Heart left ventricle (tissue), 16 donors: ENCODE measurements at places on chromosomes 3 and 15. TPM values are rescaled to one million over a fixed set of nuclear protein-coding genes. Genes with fewer than 3 reads are reported as not detected.
A peak's percentile ranks its signal among the peaks of the same experiment; 100 is the strongest.

GRCh38 chr3:19263606-19264005 is 115.3 kb downstream of the KCNH8 start:
- H3K27me3 ChIP-seq = no peaks in the 10 kb centered on the region
- no peak overlapping the region for H3K4me3 ChIP-seq
- no peak for DNase-seq
- no peaks in the 10 kb centered on the region for H3K4me1 ChIP-seq
- H3K27ac ChIP-seq = no peak overlapping the region
- no peaks in the 10 kb centered on the region for H3K36me3 ChIP-seq

- H3K4me1 ChIP-seq = no peaks in the 10 kb centered on the region
- no peak for DNase-seq
- no peaks in the 10 kb centered on the region for H3K36me3 ChIP-seq
These were observed 5.0 kb upstream of the PRRT3 start for GRCh38 chr3:9957214-9957613.

- no peaks in the 10 kb centered on the region for H3K36me3 ChIP-seq
- no peaks in the 10 kb centered on the region for H3K4me1 ChIP-seq
- DNase-seq = peak; percentile 39
- H3K4me3 ChIP-seq = no peak overlapping the region
- H3K27me3 ChIP-seq = no peaks in the 10 kb centered on the region
These were observed 63.7 kb downstream of the WHAMM start for GRCh38 chr15:82873000-82873680.

GRCh38 chr3:18679238-18679637 is 254.1 kb upstream of the SATB1 start:
- no peak overlapping the region for H3K4me3 ChIP-seq
- H3K4me1 ChIP-seq = no peaks in the 10 kb centered on the region
- DNase-seq = no peak
- no peaks in the 10 kb centered on the region for H3K27me3 ChIP-seq
- H3K36me3 ChIP-seq = no peaks in the 10 kb centered on the region
- H3K27ac ChIP-seq = no peak overlapping the region

DNA sequence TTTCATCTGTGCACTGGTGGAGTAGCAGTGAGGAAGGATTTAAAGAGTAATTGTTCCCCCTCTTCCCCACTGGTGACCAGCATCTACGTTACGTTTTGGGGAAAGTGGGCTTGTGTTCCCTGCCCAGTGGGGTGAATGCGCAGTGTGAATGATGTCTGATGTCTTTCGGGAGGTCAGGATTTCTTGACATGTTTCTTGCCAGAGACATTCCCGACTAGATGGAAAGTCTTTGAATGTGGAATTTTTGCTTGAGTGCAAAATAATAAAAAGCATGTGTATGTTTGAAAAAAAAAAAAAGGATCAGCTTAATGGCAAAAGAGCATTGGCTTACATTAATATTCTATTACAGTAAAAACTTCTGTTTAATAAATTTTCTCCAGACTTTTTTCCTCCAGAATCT is 632.2 kb downstream of the FOXP1 start:
- no peak for DNase-seq
- H3K27ac ChIP-seq = no peak overlapping the region
- no peaks in the 10 kb centered on the region for H3K36me3 ChIP-seq
- no peaks in the 10 kb centered on the region for H3K4me1 ChIP-seq
- H3K4me3 ChIP-seq = no peak overlapping the region

DNA sequence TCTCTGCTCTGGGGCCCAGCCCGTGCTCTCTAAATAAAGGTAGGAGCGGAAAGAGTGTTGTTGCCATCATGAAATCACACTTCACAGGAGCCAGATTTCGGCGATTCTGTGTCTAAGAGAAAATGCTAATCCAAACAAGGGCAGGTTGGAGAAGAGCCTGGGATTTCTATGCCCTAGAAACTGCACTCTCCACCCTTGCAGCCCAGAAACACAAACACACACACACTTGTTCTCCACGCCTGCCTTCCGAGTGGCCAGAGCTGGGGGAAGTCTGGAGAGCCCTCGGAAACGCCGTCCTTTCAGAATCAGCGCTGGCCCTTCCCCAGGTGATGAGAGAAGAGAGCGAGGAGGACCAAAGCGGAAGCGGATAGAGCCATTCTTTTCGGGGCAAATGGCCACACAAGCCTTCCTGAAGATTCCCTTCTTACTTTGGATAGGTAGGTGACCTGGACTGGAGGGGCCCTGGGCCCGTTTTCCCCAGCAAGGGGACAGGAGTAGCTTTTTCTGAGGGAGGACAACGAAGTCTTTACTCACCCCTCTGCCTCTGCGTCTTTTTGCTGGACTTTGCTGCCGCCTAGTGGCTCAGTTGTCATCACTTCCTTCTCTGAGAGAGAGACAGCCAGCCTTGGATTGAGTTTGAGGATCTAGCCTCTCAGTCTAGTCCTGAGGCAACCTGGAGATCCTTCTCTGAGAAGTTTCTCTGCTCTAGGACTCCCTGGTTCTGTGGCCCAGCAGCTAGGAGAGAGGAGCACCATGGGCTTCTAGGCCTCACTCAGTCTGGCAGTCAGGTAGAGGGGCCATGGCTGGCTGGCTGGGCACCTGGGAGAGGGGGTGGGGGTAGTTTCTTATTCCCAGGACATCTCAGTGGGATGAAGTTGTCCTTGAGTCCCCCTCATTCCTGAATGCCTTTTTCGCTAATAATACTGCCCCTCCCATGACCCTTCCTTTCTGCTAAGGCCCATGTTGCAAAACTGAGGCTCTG is 37.7 kb downstream of the SENP8 start:
- no peaks in the 10 kb centered on the region for H3K4me1 ChIP-seq
- no peaks in the 10 kb centered on the region for H3K27me3 ChIP-seq
- no peak overlapping the region for H3K27ac ChIP-seq
- peak overlapping the region; percentile 57 for H3K4me3 ChIP-seq
- peak; percentile 81 for DNase-seq
- no peaks in the 10 kb centered on the region for H3K36me3 ChIP-seq

- peaks cover 38% of the 10 kb centered on the region for H3K4me1 ChIP-seq
- H3K4me3 ChIP-seq = peak overlapping the region; percentile 68
- peaks cover 85% of the 10 kb centered on the region for H3K27me3 ChIP-seq
- H3K27ac ChIP-seq = peak overlapping the region; percentile 53
- H3K36me3 ChIP-seq = no peaks in the 10 kb centered on the region
These were observed 452 bp upstream of the SV2B start for GRCh38 chr15:91099616-91099994.

GRCh38 chr15:64610257-64610919 is 150.0 kb downstream of the ZNF609 start:
- no peak overlapping the region for H3K27ac ChIP-seq
- H3K36me3 ChIP-seq = no peaks in the 10 kb centered on the region
- H3K4me3 ChIP-seq = no peak overlapping the region

- no peaks in the 10 kb centered on the region for H3K36me3 ChIP-seq
- no peaks in the 10 kb centered on the region for H3K27me3 ChIP-seq
- no peak for DNase-seq
- H3K4me3 ChIP-seq = no peak overlapping the region
- no peaks in the 10 kb centered on the region for H3K4me1 ChIP-seq
- no peak overlapping the region for H3K27ac ChIP-seq
These were observed 269.0 kb downstream of the ABHD5 start for GRCh38 chr3:43959498-43960447.

DNA sequence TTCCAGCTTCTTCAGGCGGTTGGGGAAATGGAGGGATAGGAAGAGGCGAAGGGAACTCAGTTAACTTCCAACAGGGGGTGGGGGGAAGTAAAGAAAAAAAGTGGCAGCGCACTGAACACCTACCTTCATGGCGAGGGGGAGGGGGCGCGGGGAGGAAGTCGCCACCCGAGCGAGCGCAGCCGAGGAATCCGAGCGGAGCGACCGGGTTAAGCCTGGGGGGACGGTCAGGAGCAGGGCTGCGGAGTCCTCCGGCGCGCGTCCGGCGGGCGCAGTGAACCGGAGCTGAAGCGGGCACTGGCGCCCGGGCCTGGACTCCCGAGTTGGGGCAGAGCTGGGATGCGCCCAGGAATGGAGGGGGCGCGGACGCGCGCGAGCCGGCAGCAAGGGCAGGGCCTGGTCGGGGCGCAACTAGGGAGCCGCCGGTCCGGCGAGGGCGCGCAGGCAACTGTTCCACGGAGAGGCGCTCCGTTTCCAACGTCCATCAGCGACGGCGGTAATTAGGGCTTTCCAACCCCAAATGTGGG is at the start of gene WNT5A:
WNT5A (minus strand) TSS at position 450 of the 524 bp plus-strand sequence; CDS start at position 129, 321 bp downstream.
- DNase-seq = no peak
- no peak within 1 kb of the TSS for H3K27ac ChIP-seq
- H3K4me1 ChIP-seq = no peaks in the 10 kb centered on the region
- peak within 1 kb of the TSS; percentile 54 for H3K4me3 ChIP-seq
- H3K36me3 ChIP-seq = no peaks in the 10 kb centered on the region

DNA sequence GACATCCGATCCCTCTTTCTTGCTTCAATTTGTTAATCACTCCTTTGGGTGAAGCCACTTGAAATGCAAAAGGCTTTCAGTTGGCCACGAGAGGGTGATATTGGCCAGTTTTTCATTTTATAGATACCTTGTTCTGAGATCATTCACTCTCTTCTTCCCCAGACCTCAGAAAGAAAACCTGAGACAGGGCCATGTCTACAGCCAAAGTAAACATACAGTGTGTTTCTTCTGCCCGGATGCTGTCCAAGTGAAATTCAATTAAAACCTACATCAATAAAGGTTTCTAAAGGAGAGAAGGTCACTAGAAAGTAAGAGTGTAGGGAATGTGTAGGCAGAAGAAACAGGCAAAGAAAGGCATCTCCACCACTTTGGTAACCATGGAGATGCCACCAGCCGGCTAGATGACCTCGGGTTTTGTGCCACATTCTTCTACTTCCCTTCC is 39.5 kb upstream of the FMN1 start:
- H3K27me3 ChIP-seq = peaks cover 7% of the 10 kb centered on the region
- H3K4me3 ChIP-seq = no peak overlapping the region
- H3K4me1 ChIP-seq = no peaks in the 10 kb centered on the region

DNA sequence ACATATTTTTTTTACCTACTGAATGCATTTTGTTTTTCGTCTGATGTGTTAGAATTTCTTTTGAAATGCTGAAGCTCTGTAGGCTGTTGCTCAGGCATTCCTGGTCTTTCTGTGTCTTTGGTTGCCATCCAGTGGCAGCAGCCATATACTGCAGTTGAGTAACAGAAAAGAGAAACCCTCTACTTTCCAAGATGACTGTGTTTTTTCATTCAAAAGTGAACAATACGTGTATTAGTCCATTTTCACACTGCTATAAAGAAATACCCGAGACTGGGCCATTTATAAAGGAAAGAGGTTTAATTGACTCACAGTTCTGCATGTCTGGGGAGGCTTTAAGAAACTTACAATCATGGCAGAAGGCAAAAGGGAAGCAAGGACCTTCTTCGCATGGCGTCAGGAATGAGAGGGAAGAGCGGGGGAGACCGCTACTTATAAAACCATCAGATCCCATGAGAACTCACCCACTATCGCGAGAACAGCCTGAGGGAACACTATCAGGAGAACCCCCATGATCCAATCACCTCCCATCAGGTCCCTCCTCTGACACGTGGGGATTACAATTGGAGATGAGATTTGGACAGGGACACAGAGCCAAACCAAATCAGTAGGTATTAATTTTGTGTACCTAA is 4.7 kb upstream of the GOLGA8B start:
- no peak overlapping the region for H3K4me3 ChIP-seq
- H3K36me3 ChIP-seq = no peaks in the 10 kb centered on the region
- H3K27me3 ChIP-seq = no peaks in the 10 kb centered on the region
- H3K27ac ChIP-seq = no peak overlapping the region
- peaks cover 6% of the 10 kb centered on the region for H3K4me1 ChIP-seq

DNA sequence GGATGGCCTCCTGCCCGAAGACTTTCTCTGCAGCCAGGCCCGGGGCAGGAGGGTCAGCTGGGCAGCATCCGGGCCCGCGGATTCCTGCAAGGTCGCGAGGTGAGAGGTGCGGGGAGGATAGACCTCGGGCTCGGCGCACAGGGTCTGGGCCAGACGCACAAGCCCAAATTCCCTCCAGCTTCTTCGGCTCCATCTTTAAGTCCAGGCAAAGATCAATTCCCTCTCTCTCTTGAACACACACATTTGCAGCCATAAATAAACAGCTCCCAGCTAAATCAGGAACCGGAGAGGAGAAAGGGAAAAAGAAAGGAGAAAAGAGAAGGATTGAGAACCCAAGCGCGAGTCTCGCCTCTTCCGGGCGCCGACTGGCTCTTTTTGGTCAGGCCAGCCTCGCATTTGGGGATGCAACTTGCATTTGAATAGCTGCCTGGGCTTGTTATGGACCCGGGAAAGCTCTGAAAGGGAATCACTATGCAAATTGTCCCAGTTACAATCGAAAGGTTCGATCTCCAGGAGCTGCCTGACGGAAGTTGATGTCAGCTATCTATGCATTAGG is 14.5 kb upstream of the ONECUT1 start:
- H3K36me3 ChIP-seq = no peaks in the 10 kb centered on the region
- no peak overlapping the region for H3K27ac ChIP-seq
- H3K27me3 ChIP-seq = peaks cover 63% of the 10 kb centered on the region

GRCh38 chr3:34396288-34396687 is 597.9 kb downstream of the PDCD6IP start:
- no peaks in the 10 kb centered on the region for H3K36me3 ChIP-seq
- DNase-seq = no peak
- H3K27me3 ChIP-seq = no peaks in the 10 kb centered on the region
- H3K4me3 ChIP-seq = no peak overlapping the region
- H3K4me1 ChIP-seq = no peaks in the 10 kb centered on the region

DNA sequence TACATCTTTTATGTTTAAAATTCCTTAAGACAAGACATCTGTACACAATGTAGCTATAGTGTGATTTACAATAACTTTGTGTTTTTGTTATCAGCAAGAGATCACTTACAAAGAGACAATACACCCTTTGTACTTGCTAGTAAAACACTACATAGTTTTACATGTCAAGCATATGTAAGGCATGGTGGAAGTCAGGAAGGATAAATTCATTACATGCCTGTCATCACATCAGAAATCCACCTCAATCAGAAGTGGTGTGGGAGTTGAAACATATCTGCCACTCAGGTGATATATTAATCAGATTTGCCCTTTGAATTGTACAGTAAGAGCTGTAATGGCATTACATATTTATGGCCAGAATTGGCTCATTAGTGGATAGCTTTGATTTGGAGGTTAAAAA is 95.5 kb downstream of the MBNL1 start:
- peaks cover 35% of the 10 kb centered on the region for H3K4me1 ChIP-seq
- no peak overlapping the region for H3K4me3 ChIP-seq
- no peak overlapping the region for H3K27ac ChIP-seq
- DNase-seq = no peak
- H3K36me3 ChIP-seq = no peaks in the 10 kb centered on the region
- no peaks in the 10 kb centered on the region for H3K27me3 ChIP-seq

GRCh38 chr3:71907996-71908395 is 123.0 kb upstream of the PROK2 start:
- peaks cover 10% of the 10 kb centered on the region for H3K4me1 ChIP-seq
- no peaks in the 10 kb centered on the region for H3K36me3 ChIP-seq
- H3K4me3 ChIP-seq = no peak overlapping the region
- DNase-seq = no peak

GRCh38 chr3:59733041-59733809 is 683.4 kb upstream of the CFAP20DC start:
- no peak for DNase-seq
- H3K27me3 ChIP-seq = no peaks in the 10 kb centered on the region
- no peaks in the 10 kb centered on the region for H3K4me1 ChIP-seq
- no peak overlapping the region for H3K4me3 ChIP-seq
- no peak overlapping the region for H3K27ac ChIP-seq

LRRIQ4 gene
- not detected for total RNA-seq

PLCH1 gene
- 0.09 TPM for total RNA-seq

KY gene
- total RNA-seq = 8.6 TPM

ERICH6 gene
- total RNA-seq = 0.54 TPM

HRG gene
- not detected for total RNA-seq

LDHAL6B gene
- not detected for total RNA-seq

TMEM44 gene
- total RNA-seq = 4.7 TPM
